ENCODE measurements at places on chromosomes 16 and 17. TPM values are rescaled to one million over a fixed set of nuclear protein-coding genes. Genes with fewer than 3 reads are reported as not detected.

The SLC5A2 gene
- total RNA-seq, result not detected

GRCh38 chr17:76353004-76353598 lies 615 bp downstream of the PRPSAP1 start:
- peak; percentile 47 for DNase-seq

The PDIA2 gene
- 2.6 TPM for total RNA-seq

The NKD1 gene
- 1.7 TPM for total RNA-seq

The CDC27 gene
- total RNA-seq, result 41.1 TPM

DNA sequence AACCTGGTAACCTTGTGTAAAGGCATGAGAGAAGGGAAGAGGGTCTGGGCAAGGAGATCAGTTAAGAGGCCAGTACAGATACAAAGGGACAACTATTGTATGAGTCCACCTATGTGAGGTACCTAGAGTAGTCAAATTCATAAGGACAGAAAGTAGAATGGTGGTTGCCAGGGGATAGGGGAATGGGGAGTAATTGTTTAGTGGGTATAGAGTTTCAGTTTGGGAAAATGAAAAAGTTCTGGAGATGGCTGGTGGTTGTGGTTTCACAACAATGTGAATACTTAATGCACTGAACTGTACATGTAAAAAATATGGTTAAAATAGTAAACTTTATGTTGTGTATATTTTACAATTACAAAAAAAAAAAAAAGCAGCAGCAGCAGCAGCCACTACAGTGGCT lies 49.4 kb downstream of the SNTB2 start:
- DNase-seq, result no peak

The ADGRG1 gene
- total RNA-seq, result 46.6 TPM

GRCh38 chr16:12471383-12471782 lies 332.3 kb downstream of the CPPED1 start:
- DNase-seq, result no peak

- no peak for DNase-seq
These were observed 92.0 kb upstream of the ASIC2 start for GRCh38 chr17:33385133-33385532.

DNA sequence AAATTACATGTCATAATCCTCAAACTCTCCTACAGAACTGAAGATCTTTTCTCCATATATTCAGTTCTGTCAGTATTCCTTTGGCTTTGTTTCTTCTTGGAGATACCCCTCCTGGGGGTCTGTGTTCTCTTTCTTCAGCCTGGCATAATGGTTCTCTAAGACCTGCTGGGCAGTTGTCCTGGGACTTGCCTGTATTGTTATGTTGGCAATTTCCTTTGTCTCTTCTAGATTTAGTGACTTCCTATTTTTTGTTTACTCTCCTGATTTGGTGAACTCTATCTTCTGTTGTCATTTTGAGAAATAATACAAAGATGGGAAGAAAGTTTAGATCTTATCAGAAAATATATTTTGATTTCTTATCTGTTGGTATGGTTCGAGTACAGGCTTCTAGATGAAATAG lies 127.8 kb downstream of the GOSR1 start:
- DNase-seq, result no peak

The FAM20A gene
- total RNA-seq, result 3.3 TPM

GRCh38 chr16:51024703-51025102 lies 126.4 kb downstream of the SALL1 start:
- DNase-seq, result no peak

The KRT33B gene
- total RNA-seq, result not detected

The KRTAP2-1 gene
- not detected for total RNA-seq

The DPEP3 gene
- not detected for total RNA-seq

- DNase-seq, result no peak
These were observed 3.4 kb upstream of the KRT38 start for GRCh38 chr17:41444186-41444585.

GRCh38 chr16:1776672-1776955 lies 3.7 kb upstream of the MRPS34 start:
- peak; percentile 8 for DNase-seq

DNA sequence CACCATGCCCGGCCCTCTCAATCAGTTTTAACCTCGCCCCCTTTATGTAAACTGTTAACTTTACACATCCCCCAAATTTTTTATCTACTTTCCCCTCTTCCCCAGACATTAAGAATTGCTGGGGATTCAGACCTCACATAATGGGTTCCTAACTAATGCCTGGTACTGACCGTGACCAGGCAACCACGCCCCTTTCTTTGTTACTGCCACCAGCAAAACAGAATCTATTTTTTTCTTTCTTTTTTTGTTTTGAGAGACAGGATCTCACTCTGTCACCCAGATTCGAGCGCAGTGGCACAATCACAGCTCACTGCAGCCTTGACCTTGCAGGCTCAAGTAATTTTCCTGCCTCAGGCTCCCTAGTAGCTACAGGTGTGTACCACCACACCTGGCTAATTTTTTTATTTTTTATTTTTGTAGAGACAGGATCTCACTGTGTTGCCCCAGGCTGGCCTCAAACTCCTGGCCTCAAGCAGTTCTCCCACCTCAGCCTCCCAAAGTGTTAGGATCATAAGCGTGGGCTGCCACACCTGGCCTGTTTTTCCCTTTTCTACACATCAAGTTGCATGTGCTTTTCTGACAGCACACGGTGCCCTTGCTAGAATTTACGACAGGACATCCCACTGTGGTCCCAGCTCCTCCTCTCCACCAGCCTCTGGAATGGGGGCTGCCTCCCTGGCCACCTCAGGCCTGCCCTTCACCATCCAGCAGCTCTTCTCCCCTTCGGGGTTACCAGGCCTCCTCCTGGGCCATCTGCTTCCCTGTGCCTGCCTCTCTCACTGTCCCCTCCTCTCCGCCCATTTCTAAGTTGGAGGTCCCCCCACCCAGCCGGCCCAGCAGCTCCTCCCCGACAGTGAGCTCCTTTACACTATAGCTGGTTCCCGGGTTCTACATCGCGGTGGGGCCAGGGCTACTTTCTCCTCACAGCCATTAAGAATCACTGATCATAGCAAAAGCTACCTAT lies 10.8 kb downstream of the CPNE2 start:
- no peak for DNase-seq

The GNAO1 gene
- 11.9 TPM for total RNA-seq

DNA sequence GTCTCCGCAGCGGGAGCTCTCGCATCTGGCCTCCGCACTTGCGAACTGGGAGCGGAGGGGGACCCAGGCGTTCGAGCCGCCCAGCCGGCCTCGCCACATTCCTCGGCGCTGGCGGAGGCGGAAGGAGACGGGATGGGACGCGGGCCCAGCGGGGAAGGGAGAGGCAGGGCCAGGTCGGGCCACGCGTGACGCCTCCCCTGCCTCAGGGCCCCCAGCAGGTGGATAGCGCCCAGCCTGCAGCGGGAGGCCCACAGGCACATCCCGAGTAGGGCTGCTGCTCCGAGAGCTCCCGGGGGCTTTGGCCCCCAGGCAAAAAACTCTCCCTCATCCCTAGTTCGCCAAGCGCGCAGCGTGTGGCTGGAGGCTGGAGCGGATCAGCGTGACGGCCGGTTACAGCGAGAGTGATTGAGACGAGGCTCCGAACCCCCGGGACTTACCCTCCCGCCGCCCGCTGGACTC lies 800 bp downstream of the PLEKHH3 start:
- peak; percentile 77 for DNase-seq

DNA sequence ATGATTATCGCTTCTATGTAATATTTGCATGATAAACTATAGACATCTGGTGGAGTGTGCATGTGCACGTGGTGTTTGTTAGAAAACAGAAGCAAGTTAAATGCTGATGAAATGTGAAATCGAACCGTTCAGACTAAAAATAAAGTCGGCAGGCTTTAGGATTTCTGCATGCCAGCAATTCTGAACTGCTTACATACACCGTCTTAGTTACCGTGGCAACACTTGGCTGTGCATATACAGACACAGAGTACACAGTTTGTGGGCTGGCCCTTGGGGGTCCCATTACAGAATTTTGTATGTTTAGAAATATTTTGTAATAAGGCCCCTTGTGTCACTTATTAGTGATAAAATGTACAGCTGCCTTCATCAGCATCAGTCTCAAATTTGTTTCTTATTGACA lies 605.5 kb downstream of the RBFOX1 start:
- no peak for DNase-seq

The NOL3 gene
- total RNA-seq, result 65.9 TPM

- no peak for DNase-seq
These were observed 48.8 kb upstream of the CDH3 start for GRCh38 chr16:68596266-68596665.

The ALDH3A1 gene
- total RNA-seq, result 3.2 TPM

All from transverse colon (tissue), 4 donors.